ENCODE measurements at places on chromosomes 7 and 10.
A peak's percentile ranks its signal among the peaks of the same experiment; 100 is the strongest.

- DNase-seq = peak; percentile 30
These were observed 129.8 kb downstream of the GPR158 start for GRCh38 chr10:25304606-25305005.

DNA sequence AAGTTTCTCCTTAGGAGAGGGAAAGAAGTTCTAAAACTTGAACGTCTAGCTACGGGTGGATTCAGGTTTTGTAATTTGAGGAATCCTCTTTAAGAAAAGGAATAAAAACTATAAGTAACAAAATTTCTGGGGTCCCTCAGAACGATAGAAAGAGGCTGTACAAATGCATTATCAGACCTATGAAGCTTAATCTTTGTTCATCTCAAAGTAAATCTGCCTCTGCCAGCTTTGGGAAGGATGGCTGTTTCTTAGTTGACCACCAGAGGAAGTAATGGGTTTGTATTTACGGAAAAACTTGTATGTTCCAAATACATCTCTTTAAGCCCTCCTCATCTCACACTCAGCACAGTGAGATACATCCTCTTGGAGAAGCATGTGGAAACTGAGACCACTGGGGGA lies 864 bp downstream of the PSTK start:
- DNase-seq = peak; percentile 55

DNA sequence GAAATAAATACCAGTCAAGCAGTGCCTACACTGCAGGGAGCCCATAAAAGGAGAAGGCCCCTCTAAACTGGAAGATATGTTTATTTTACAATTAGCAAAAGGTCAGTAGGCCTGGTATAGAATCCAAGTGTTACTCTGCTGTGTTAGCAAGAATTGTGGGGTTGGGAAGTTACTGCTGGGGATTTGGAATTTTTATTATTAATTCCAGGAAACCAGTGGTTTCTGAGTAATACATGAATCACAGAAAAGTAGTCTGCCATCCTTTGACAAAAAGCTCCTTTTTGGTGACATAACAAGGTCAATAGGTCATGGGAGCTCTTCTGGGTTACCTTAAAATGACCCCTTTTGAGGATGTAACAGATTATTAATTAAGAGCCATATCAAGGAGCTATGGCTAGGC lies 67.4 kb downstream of the ZNF92 start:
- peak; percentile 82 for DNase-seq

DNA sequence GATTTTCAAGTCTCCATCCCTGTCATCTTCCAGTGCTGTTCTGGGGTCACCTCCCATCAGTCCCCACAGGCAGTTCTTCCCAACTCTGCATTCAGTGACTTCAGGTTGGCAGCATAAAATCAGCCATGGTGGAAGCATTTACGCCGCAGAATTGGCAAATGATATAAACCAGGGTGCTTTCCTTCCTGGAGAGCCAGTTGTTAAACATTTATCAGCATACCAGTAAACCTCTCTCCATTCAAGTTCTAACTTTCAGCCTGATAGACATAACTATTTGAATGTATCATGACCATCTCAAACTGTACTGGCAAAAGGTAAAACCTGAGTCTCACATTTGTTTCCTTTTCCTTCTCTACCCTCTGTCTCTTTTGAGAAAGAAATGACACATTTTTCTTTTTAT lies 69.7 kb upstream of the ITPRID1 start:
- DNase-seq = no peak

GRCh38 chr7:19146699-19147098 lies 1.5 kb upstream of the FERD3L start:
- peak; percentile 52 for DNase-seq

DNA sequence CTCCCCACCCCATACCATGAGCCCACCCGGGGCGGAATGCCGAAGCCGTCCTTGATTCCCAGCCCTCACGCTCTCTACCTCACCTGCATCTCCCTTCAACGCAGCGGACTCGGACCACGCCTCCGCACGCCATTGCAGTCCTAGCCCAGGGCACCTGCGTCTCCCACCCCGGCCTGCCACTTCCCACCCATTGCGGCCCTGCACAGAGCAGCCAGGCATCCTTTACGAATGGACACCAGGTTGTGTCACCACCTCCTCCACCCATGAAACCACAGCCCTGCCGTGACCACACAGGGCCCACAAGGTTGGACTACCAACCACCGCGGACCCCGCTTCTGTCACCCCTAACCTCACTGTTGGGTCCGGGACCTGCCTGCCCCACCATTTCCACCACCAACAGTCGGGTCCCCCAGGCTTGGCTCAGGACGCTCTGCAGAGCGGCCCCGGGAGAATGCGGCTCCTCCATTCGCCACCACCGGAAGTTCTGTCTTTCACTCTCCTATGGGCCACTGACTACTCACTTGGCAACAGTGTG lies 232.5 kb downstream of the MAD1L1 start:
- DNase-seq = no peak

- peak; percentile 25 for DNase-seq
These were observed 78.6 kb downstream of the CHCHD3 start for GRCh38 chr7:133003052-133003910.
